ENCODE measurements at places on chromosomes 6 and 20.

GRCh38 chr20:34535857-34536256 lies 19.6 kb downstream of the DYNLRB1 start:
- DNase-seq = no peak

- DNase-seq = no peak
Observed at GRCh38 chr20:64052987-64053840, 3.8 kb upstream of the SOX18 start.

DNA sequence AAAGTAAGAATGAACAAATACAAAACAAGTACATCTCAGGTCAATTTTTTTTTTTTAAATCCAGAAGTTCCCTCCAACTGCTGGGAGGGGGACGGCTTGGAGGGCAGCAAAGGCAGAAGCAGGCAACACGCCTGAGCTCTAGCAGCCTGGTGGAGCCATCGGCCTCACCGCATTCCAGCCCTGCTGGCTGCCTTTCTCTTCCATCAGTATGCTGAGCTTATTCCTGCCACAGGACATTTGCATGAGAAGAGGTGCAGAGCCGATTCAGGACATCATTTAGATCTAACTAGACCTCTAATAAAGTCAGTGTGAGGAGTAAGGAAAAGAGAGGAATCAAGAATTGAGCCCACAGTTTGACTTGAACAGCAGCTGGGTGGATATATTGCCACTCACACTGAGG lies 318.8 kb downstream of the ZFAND3 start:
- DNase-seq = no peak

DNA sequence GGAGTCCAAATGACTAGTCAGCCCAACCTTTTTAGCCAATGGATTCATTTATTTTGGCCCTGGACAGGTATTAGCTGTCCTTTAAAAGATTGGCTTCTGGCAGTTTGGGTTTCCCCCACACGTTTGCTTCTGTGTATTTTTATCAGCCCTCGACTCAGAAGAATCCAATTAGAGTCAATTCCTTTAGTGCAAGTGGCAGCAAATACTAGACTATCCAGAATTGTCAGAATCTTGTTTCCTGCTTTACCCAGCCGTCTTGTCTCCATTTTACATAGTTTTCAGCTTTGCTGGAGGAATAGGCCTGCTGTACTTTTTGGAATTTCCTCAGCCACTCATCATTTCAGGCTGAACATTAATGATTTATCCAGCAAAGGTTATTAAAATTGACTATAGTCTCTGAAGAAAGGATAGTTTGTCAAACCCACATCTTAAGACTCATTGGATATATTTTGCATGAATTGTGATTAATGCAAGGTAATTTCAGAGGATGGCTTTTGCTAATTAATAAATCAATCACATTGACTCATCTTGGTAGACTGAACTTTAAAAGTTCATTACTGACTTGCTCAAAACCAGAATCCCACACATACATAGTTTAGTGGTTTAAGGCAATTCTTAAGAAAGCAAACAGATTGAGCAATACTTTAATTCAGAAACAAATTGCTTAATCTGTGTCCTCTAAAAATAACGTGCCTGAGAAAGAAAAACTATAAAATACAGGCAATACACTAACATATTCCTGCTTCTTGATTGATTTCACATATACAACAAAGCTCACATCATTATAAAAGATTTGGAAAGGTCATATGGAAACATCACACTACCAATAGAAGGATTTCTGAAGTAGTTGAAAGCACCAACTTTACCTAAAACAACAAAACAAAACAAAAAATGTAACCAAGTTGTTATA lies 62.9 kb upstream of the ZNF217 start:
- peak; percentile 80 for DNase-seq

- peak; percentile 5 for DNase-seq
Observed at GRCh38 chr6:50998905-50999304, 180.2 kb downstream of the TFAP2B start.

DNA sequence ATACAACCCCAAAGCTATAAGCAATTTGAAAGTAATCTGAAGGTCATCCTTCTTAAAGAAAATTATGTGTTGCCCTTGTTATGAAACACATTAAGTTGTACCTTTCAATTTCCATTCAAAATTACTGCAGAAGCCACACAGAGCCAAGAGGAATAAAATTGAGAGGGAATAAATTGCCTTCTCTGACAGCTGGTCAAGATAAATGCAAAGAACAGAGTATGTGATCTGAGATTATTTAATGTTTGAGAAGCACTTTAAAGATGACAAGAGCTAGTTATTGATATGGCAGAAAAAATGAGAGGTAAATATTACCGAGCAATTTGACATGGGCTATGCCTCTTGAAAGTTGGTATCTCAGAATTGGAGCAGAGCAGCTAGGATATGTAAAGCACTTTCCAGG lies 61.6 kb downstream of the TRDN start:
- no peak for DNase-seq

- no peak for DNase-seq
Observed at GRCh38 chr6:163705923-163706322, 291.4 kb downstream of the QKI start.

- DNase-seq = no peak
Observed at GRCh38 chr20:45828589-45828988, 1.5 kb upstream of the TNNC2 start.

DNA sequence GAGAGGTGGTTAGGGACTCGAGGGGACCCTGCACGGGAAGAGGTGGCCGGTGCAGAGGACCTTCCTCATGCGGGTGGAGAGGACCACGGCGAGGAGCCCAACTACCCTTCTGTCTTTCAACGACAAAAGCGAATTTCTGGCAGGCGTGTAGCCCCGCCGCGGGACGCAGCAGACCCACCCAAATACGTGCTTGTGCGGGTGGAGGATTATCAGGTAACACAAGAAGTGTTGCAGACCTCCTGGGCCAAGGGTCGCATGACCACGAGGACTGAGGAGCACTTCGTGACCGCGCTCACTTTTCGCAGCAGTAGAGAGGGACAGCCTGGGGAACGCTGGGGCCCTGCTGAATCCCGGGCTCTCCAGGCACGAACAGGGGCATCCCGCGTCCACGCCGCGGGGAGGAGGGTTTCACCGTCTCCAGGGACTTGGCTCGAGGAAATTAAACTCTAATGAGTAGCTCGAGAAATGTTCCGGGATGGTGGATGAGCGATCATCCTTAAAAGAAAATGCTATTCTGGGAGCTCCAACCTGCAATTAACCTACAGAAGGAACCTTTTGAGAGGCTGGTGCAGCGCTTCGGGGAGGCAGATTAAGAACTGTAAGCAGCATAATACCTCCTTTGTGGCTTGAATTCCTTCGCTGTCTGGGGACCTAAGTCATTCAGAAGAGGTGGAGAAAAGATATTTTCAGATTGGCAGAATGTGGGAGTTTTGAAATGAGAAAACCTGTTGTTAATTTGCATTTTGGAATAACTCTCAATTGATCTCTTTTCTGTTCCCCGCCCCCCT lies 804 bp downstream of the C6orf141 start:
- DNase-seq = peak; percentile 18

DNA sequence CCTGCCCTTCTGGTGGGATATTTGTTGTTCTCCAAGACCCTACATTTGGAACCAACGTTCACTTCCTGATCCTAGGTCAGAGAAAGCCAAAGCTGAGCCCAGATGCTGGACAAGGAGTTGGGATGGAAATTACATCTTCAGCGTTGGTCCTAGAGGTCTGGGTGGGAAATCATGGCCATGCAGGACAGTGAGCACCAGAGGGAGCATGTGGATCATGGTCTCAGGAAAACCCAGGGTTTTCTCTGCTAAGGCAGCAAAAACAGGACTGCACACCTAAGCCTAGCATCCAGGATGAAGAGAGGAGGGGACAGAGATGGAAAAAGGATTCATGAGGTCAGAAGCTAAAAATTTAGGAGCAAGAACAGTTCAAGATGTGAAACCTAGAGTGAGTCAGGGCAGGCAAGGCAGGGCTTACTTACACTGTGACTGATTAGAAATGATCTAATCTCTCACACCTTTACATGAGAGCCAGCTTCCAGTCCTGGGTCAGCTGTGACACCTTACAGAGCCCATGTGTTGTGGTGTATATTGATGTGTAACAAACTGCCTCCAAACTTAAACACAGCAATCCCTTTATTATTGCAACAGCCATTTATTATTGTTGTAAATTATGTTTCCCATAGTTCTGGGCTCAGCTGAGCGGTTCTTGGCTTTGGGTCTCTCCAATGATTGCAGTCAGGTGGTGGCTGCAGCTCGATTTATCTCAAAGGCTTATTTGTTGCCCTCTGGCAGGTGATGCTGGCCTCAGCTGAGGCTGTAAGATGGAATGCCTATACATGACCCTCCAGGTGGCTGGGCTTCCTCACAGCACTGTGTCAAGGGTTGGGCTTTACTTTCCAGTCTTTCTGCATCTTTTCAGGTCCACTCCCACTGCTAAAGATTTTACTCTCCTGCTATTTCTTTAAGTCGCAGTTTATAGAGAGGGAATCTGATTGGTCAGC lies 6.5 kb downstream of the C20orf202 start:
- peak; percentile 45 for DNase-seq

GRCh38 chr6:17156112-17156921 lies 54.5 kb downstream of the STMND1 start:
- peak; percentile 94 for DNase-seq
